Stimulated activated effector memory CD8-positive, alpha-beta T cell treated with anti-CD3 and anti-CD28 coated beads, Interleukin-12 subunit alpha, Interleukin-12 subunit beta, amount 100 ng/mL, for 72 hours (primary cell): ENCODE measurements at places on chromosomes 7 and 10.

GRCh38 chr7:11216276-11216675, 242.6 kb downstream of the PHF14 start:
- DNase-seq: no peak

GRCh38 chr7:91080351-91080750, 183.9 kb upstream of the FZD1 start:
- DNase-seq: no peak

- no peak for DNase-seq
These were observed 7.6 kb upstream of the TMEM236 start for GRCh38 chr10:17744341-17744861.

DNA sequence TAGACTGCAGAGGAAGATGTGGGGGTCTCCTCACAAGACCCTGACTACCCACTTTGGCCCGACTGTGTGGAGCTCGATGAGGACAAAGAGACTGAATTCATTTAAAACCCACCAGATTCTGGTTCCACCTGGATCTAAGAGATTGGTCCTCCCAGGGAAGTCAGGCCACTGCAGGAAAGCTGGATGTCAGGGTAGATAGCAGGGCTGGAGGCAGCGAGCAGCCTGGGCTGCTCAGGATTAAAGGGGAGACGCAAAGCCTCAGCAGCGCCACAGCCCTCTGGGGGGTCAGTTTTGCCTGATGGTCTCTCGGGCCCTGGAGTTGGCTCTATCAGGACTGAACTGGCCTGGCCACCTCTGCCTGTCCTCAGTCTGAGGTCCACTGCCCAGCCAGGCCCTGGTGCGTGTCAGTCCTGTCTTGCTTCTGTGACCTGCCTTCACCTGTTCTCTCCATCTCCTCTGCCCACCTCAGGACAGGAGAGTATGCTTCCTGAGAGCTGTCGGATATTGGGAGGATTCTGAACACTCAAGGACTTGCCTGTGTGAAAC, 12.2 kb upstream of the KLRG2 start:
- DNase-seq: no peak

DNA sequence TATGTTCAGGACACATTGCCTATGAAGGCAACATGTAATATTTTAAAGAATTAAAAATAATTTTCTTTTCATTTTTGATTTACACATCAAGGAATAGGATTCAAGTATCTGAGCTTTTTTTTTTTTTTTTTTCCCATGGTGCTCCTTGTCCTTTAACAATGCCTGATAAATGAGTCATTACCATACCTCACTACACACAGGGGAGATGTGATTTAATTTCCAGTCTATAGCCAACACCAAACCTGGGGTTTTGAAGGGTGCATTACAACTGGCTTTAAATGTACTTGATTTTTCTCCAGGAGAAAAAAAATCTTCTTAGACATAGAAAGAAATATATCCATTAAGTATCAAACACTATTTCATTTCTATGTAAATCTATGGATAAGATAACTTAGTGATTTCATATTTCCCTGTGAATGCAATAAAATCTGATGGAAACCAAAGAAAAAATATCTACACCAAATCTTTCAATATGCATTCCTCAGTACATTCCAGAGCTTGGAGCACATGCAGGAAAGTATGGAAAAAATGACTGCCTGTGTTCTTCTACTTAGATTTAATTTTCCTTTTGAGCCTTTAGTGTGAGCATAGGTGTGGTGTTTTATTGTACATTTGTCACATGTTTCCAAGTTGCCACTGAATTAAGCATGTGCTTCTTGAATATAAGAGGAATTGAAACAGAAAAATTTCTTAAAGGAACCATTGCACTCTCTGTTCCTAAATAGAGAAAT, 204.8 kb upstream of the MEOX2 start:
- DNase-seq: no peak

DNA sequence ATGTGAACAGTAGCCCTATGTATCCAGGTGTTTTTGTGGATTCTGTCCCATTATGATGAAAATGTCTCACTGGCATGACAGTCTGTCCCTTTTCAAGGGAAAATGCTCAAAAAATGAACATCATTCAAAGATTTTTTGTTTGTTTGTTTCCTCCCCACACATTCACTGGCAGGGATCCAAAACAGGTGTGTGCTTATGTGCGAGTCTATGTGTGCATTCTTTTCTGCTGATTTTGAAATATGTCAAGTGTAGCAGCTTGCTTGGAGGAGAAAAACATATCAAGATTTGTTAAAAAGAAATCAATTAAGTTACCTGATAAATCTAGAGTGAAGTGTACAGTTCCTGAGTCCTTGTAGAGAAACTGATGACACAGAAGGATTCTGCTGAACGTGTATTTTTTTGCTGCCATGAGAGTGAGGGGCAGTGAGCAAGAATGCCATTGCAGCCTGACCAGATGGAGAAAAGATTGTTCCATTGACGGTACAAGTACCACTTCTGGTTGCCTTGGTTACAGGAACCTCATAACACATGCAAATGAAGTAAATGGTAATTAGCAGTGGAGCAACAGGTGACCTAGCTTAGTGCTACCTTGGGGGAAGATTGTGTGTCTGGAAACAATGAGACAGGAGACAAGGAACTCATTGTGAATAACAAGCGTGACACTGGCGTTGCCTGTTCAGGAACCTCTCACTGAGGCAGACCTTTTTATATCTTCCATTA, 277.4 kb upstream of the PHYHIPL start:
- DNase-seq: no peak

- no peak for DNase-seq
These were observed at the start of gene STK31 for GRCh38 chr7:23710000-23710399. Gene STK31, plus strand, starts transcription at chr7:23710219. Its CDS starts 67 bp downstream, at chr7:23710286.

- DNase-seq: no peak
These were observed 15.4 kb upstream of the HIBADH start for GRCh38 chr7:27677912-27678612.

- DNase-seq: no peak
These were observed 5.5 kb downstream of the TACC2 start for GRCh38 chr10:121994429-121994941.

DNA sequence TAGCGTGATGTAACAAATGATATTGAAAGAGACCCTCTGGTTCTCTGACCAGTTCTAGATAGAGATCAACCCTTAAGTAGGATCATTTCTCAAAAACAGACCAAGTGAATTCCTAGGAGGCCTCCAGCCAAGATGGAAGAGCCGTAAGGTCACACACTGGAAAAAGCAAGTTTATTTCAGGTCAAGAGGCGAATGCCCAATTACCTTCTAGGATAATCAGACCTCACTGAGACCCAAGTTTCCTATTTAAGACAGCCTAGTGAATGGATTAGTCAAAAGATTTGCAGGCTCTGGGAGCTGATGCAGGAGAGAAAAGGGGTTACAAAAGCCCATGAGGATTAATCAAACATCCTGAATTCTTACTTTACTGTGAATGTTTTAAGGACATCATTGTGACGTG, 486.1 kb upstream of the NRP1 start:
- no peak for DNase-seq

DNA sequence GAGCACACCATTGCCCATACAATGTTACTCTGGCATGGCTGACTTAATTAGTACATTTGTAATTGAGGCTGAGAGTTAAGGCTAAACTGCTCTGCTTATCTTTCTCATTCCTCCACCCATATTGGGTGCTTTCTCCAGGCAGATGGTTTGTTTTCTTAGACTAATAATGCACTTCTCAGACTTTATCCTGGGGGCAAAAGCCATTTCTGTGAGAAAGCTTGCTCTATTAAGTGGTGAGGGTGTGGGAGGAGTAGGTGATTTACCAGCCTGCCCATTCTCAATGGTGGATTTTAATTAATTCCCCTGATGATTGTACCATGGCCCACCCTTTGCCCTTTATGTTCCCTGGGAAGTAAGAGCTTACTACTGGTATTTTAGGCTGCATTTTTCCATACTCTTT, 174.8 kb downstream of the FOXP2 start:
- DNase-seq: no peak

- no peak for DNase-seq
These were observed 2.3 kb upstream of the INSYN2A start for GRCh38 chr10:127198721-127199120.

- DNase-seq: no peak
These were observed 181.7 kb downstream of the LRMDA start for GRCh38 chr10:75612904-75613684.

DNA sequence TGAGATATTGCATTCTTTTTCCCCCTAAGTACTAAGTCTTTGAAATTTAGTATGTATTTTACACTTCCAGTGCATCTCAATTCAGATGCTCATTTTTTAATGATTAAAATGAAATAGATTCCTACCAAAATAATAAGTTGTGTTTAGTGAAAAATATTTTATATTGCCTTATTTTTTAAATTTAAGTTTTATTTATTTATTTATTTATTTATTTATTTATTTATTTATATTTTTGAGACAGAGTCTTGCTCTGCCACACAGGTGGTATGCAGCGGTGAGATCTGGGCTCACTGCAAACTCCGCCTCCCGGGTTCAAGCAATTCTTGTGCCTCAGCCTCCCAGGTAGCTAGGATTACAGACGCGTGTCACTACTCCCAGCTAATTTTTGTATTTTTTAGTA, 95.5 kb downstream of the RPS24 start:
- DNase-seq: no peak

- no peak for DNase-seq
These were observed 147.7 kb downstream of the WDR11 start for GRCh38 chr10:120998782-120999285.

DNA sequence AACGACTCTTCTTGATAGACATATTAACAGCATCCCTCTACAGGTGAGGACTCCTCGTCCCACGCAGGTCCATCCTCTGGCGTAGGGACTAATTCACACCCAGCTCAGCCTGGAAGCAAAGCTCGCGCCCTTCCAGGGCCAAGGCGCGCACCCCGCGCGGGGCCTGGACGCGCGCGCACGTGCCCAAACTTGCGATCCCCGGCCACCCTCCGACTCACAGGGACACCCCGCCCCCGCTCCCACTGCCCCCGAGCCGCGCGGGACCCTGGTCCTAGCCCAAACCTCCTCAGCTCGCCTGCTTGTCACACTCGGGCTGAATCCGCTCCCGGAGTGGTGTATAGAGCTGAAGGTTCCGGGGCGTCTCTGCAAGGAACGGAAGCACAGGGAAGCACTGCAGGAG, 76.9 kb downstream of the ZNF248 start:
- DNase-seq: no peak

DNA sequence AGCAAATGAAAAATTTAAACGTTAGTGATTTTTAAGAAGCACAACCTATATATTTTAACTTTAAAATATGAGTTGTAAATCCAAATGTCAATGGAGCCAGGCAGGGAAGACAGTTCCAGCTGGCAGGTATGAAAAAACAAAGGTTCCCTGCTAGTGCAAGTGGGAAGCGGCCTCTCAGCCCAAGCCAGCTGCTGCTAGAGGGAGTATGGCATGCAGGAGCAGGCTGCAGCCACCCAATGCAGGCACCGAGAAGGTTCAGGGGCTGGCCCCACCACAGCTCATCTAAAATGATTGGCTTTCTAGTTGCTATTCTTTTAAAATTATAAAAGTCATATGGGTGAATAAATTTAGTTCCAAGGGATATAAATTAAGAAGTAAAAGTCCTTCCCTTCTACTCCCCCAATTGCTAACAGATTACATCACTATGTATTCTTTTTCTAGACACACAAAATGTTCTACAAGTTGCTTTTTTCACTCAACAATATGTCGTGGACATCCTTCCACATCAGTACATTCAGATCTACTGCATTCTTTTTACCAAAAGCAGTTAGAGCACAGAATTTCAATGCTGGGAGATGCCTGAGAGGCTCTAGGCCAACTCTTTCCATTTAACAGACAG, 69.3 kb downstream of the SGMS1 start:
- DNase-seq: no peak

GRCh38 chr7:42065942-42066341, 171.1 kb downstream of the GLI3 start:
- DNase-seq: no peak

- DNase-seq: no peak
These were observed 110.8 kb downstream of the JAZF1 start for GRCh38 chr7:28069807-28070206.

DNA sequence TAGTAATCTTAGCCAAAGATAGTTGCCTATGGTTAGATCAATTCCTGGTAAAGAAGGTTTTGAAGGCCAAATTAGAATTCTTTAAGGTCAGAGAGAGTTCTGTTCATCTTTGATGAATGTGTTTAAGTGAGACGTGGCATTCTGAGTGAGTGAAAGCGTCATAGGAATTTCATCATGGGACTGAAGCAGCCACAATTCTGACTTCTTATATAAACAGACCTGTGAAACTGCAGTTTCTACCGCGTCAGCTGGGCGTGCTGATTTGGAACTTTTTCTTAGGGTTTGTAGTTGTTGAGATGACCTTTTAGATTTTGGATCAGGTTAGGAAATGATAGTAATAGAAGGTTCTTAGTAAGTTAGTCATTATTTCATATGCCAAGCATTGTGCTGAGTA, 103.8 kb downstream of the CNNM2 start:
- no peak for DNase-seq

DNA sequence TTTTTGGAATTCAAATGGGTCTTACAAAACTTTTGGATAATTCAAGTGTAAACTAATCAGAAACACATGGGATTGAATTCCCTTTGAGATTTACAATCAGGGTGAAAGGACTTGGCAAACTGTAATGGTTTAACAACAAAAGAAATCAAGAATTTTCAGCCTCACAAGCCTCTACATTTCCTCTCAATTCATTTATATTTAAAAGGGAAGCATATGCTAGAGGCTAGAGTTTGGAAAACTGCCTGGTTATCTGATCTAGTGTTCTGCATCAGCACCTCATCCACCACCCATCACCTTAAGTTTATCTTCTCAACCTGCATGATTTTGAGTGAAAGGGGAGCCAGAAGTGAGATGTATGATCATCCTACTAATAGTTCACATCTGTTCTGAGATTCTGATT, 120.7 kb downstream of the TES start:
- no peak for DNase-seq

DNA sequence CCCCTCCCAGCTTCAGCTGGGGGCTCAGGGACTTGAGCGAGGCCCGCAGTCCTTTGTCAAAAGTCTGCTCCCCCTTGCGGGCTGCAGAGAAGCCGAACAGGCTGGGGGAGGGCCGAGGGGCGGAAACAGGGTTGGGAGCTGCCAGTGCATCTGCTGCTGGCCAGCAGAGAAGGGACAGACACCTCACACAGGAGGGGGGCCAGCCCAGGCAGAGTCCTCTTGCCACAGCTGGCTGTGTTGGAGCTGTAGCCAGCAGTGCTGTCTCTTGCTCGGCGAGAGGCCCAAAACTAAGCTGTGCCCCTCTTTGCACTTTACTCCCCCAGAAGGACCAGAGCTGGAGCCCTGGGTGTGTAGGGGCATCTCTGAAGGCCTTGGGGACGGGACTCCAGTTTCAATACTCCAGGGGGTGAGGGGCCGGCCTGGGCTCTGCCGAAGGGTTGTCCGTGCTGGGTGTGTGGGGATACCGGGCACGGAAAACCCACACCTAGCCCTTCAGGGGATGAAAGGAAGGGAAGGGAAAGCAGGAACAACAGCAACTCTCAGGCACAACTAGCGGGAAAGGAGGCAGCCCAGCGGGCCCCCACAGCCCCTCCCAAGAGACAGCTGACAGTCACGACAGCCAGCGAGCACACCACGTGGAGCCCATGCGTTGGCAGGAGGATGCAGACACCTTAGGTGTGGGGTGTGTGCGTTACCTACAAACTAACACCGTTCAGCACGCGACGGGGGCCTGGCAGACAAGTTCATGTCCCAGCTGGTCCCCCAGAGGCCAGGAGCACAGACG, 17.8 kb downstream of the YKT6 start:
- no peak for DNase-seq
